ENCODE measurements at places on chromosomes 12 and 14.

- DNase-seq: no peak
These were observed 327.0 kb downstream of the SEC23A start for GRCh38 chr14:38775986-38776385.

DNA sequence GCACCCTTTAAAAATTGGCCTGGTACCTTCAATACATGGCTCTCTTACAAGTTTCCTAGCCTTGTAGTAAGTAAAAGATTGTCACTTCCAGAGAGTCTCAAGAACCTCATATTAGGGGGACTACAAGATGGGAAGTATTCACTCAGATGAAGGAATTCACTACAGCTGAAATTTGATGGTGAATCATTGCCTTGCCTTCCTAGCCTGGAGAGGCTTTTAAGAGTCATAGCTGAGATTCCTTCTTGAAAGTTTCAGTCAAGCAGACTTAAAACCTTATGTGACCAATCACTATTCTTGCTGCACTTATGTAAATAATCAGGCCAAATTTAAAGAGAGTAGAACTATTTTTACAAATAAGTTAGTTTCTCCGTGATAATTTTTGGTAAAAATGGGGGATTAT is 451.6 kb downstream of the TRHDE start:
- no peak for DNase-seq

DNA sequence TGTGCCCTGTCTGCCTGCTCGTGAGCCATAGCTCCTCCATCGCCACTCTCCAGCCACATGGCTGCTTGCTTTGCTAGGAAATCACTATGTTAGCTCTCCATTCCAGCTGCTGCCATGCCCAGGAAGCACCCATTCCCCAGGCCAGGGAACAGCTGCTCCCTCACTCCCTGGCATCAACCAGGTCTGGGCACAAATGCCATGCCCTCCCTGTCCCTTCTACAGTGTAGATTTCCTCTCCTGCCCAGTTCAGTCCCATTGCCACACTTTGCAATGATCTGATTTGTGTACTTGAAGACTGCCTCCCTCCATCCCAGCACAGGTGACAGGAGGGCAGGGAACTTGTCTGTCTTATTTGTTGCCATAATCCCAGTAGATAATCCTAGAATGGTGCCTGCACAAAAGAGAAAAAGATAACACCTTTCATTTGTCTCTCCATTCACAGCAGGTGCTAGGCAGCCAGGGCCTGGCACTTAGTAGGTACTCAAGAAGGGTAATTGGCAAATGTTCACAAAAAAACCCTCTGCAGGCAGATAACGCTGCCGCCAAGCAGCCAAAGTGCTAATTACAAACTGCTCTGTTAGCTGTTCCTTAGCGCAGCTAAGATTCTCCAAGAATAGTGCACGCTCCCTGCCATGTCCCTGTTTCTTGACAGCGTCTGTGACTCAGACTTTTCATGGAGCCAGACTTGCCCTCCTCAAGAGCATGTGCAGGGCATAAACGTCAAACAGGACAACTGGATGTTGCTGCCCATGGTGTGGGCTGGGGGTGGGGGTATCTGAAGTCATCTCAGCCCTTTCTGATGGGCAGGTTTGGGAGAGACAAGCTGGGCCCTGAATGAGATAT is 69.1 kb downstream of the ARL6IP4 start:
- no peak for DNase-seq

DNA sequence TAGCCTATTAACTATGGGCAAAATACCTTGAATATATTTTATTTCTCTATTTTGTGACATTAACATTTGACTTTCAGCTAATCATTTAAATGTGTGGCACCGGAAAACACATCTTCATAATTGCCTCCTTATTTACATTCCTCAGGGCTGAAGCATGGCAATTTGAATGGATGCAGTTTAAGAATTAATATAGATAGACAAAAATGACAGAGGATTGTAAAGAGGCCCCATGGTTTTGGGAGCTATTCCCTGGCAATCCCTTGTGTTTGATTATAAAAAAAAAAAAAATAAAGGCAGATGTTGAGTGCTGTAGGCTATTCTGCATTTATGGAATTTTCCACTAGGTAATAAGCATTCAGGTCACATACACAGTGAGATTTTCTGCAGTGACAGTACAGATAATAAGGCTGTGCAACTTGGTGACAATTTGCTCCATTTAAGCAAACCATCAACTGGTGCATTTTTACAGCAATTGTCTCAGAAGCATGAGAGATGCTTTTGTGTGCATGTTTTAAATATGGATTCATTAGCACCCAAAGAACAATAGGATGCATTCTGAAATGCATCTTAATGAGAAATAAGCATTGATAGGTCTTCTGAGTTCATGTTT is 123.2 kb upstream of the SLC38A4 start:
- DNase-seq: no peak
